GM12891 (cell line): ENCODE measurements at places on chromosomes 1 and 21.
A peak's percentile ranks its signal among the peaks of the same experiment; 100 is the strongest.

- no peak for DNase-seq
Observed at GRCh38 chr1:244435562-244436205, 16.0 kb downstream of the ADSS2 start.

DNA sequence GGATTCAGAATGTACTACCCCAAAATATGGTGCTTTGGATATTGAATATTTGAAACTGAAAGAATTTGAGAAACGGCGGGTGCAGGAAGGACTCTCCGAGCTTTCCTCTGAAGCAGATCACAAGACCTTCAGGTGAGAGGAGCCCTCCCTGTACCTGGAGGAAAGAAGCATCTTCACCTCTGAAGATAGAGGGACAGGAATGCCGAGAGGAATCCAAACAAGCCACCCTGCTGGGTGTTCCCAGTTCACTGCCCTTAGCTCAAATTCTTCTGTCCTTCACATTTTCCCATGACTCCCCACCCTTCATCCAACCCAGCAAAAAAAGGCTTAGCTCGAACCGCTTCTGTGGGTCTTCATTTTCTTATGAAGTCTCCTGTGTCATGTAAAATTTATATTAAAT is 18.2 kb upstream of the PADI2 start:
- DNase-seq: no peak

- DNase-seq: no peak
Observed at GRCh38 chr1:7995437-7995836, 30.7 kb downstream of the ERRFI1 start.

DNA sequence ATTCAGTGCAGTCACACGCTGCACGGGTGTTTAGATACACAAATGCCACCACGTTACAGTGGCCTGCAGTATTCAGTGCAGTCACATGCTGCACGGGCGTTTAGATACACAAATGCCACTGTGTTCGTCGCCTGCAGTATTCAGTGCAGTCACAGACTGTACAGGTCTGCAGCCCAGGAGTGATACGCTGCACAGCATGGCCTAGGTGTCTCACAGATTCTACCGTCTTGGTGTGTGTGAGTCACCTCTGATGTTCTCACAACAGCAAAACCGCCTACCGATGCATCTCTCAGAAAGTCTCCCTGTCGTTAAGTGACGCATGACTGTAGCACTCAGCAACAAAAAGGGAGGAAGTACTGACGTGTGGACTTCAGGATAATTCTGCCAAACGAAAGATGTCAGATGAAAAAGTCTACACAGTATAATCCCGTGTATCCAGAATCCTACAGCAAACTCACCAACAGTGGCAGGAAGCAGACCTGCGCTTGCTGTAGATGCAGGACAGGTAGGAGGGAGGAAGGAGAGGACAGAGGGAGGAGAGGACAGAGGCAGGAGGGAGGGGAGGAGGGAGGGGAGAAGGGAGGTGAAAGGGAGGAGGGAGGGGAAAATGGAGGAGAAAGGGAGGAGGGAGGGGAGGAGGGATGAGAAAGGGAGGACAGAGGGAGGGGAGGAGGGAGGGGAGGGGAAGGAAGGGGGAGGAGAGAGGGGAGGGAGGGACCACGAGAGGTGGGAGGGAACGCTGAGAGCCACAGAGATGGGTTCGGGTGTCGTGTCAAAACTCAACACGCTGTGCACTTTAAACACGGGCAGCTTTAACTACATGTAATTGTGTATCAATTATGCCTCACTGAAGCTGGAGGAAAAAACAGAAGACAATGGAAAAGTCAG is 36.3 kb upstream of the PCBP3 start:
- DNase-seq: no peak

GRCh38 chr1:230064283-230064682 is 2.8 kb upstream of the GALNT2 start:
- DNase-seq: no peak

DNA sequence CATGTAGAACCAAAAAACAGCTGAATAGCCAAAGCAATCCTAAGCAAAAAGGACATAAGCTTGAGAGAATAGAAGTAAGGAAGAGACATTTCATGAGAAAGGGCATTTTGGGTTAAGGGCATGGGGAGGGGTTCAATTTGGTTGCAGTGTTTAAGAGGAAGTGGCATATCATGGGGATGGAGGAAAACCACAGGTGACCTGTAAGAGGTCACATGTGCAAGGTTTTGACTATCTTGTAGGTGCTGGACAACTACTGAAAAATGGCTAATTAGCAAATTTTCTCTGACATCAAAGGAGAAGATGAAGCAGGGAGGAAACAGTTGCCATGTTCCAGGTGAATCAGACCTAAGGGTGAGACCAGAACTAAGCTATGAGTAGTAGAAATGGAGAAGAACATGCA is 31.3 kb upstream of the ROR1 start:
- no peak for DNase-seq

- DNase-seq: no peak
Observed at GRCh38 chr21:38980416-38981313, 174.9 kb downstream of the ETS2 start.

GRCh38 chr1:196997423-196997822 is 20.1 kb downstream of the CFHR5 start:
- DNase-seq: no peak

DNA sequence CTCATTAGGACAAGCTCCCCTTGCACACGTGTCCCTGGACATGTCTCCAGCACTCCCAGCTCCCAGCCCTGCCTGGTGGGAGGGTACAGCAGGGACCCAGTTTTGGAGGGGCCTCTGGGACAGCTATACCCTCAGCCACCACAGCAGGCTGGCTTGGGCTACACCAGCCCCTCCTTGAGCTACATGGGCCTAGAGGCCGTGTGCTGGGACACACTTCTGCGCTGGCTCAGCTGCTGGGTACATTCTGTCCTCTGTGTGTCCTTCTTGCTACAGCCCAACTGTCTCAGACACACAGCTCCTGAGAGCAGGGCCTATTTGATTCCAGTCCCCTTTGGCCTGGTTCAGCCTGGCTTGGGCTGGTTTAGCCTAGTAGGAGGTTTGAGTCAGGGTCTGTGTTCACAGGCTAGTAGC is 26.7 kb downstream of the DMAP1 start:
- DNase-seq: no peak

- DNase-seq: no peak
Observed at GRCh38 chr1:17425806-17426600, 13.5 kb downstream of the RCC2 start.

DNA sequence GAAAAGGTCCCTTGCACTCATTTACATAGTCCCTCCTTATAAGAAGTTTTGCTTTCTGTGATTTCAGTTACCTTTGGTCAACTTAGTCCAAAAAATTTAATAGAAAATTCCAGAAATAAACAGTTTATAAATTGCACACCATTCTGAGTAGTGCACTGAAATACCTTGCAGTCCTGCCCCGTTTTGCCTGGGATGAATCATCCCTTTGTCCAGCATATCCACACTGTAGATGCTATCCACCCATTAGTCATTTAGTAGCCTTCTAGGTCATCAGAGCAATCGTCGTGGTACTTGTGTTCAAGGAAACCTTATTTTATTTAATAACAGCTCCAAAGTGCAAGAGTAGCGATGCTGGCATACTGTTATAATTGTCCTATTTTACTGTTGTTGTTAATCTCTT is 38.0 kb downstream of the SPRTN start:
- DNase-seq: no peak

GRCh38 chr1:203462878-203463277 is 12.7 kb upstream of the PRELP start:
- DNase-seq: no peak

DNA sequence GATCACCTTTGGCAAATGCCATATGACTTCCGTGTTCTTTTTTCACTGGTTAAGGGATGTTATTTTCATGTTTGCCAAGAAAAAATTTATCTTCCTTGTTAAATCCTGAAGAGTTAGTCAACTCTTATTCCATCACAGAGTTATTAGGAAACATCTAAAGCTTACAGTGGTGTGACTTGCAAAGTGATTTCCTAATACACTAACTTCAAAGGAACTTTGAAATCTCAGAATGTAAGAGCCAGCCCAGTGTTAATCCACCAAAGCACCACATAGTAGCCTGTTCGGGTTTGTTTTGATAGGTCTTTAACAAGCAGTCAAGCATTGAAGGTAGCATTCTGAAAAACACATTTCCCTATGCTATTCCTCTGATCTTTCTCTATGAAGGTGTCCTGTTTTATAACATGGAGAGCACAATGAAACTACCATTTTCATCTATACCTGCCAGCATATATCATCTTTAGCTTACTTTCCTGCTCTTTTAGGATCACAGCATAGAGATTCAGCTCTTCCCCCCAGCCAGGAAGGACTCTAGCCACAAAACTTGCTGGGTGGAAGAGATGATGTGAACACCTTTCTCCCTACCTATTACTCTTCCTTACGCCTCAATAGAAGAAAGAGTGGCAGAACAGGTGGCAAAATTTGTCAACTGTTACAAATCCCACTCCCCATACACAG is 82.4 kb upstream of the MAGI3 start:
- no peak for DNase-seq

- no peak for DNase-seq
Observed at GRCh38 chr1:184716158-184716557, 38.5 kb downstream of the EDEM3 start.

DNA sequence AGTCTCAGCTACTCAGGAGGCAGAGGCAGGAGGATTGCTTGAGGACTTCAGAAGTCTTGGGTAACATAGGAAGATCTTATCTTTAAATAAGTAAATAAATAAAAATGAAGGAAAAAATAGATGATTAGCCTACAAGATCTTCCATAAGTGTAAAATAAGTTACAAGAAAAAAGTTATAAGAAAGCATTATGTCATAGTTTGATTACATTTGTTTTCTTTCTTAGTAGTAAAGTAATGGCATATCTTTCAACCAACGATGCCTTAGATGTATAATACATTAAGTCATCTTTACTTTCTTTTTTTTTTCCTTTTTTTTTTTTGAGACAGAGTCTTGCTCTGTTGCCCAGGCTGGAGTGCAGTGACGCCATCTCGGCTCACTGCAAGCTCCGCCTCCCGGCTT is 46.5 kb downstream of the SNRPE start:
- DNase-seq: no peak

DNA sequence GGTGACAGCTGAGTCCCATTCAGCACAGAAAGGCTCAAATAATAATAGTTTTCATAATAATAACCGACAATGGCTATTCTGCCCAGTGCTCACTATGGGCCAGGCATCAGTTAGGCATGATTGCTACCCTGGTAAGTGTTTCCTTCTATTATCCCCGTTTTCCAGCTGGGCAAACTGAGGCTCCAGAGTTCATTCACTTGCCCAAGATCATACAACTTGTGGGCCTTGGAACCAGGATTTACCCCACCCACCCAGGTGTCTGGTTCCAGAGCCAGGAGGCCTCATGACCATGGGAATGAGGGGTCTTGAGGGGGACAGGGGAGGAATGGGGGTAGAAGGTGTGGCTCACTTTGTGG is 518 bp downstream of the PLOD1 start:
- DNase-seq: no peak

- DNase-seq: no peak
Observed at GRCh38 chr1:13931226-13931625, 231.2 kb downstream of the PRDM2 start.

- no peak for DNase-seq
Observed at GRCh38 chr1:231078250-231078649, 38.2 kb upstream of the FAM89A start.

- DNase-seq: no peak
Observed at GRCh38 chr21:26756491-26757159, 88.6 kb downstream of the ADAMTS1 start.

GRCh38 chr1:46603481-46603857 is 599 bp downstream of the MKNK1 start:
- no peak for DNase-seq

GRCh38 chr1:208004851-208005250 is 93.9 kb upstream of the CD34 start:
- DNase-seq: no peak

- no peak for DNase-seq
Observed at GRCh38 chr1:78370779-78371482, 119.8 kb upstream of the PTGFR start.

DNA sequence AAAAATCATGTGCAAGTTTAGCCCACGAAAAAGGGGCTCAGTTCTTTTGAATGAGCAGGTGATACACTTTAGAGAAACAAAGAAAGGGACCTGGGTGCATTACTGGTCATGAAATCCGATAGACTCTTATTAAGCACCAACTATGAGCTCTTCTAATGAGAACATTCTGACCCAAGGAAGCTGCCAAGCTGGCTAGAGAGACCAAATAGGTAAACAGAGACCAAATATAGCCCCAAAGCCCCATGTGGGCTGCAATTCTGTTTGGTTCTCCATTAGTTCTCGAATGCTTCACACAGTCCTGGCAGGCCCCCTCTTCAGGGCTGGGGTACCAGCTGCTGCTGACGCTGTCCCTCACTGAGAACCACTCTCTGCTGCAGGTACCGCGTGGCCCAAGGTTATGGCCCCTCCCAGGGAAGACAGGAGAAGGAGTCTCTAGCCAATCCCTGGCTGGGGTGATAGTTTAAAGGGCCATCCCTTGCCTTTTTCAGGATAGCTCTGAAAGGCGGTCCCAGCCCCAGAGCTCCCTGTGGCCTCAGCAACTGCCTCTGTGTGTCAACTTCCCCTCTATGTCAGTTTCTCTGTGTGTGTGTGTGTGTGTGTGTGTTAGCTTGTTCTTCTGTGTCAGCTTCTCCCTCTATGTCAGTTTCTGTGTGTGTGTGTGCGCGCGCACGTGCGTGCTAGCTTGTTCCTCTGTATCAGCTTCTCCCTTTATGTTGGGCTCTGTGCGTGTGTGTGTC is 7.1 kb upstream of the UBXN10 start:
- DNase-seq: no peak

DNA sequence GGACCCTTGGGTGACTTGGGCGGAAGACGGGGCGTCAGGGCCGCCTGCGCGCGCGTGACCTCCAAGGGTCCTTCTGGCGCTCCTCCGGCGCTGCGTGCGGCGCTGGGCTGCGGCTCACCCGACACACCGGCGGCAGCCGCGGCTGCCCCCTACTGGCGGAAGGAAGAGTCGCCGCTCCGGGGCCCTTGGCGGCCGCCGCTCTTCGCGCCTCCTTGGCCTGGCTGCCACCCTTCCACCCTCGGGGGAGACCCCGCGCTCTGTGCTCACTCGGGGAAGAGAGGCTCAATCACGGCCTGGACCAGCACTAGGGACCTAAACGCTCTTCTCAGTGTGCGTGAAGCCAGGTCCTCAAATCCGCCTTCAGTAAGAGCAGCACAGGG is 89.7 kb downstream of the DMRTA2 start:
- DNase-seq: peak; percentile 79

GRCh38 chr1:212777151-212777550 is 14.4 kb downstream of the NSL1 start:
- no peak for DNase-seq
